ENCODE measurements at places on chromosomes 11 and 22. TPM values are rescaled to one million over a fixed set of nuclear protein-coding genes. Genes with fewer than 3 reads are reported as not detected.

The NTM gene
- total RNA-seq, result 2.3 TPM

The PHLDB1 gene
- total RNA-seq, result 18.3 TPM

The THY1 gene
- not detected for total RNA-seq

The OR52I2 gene
- not detected for total RNA-seq

The SERPIND1 gene
- total RNA-seq, result 11.3 TPM

The MAPK1 gene
- total RNA-seq, result 42.2 TPM

The TSPAN18 gene
- total RNA-seq, result not detected

The MS4A14 gene
- total RNA-seq, result not detected

- DNase-seq, result peak; percentile 49
Observed at GRCh38 chr11:68271023-68271780, 571 bp downstream of the C11orf24 start.

DNA sequence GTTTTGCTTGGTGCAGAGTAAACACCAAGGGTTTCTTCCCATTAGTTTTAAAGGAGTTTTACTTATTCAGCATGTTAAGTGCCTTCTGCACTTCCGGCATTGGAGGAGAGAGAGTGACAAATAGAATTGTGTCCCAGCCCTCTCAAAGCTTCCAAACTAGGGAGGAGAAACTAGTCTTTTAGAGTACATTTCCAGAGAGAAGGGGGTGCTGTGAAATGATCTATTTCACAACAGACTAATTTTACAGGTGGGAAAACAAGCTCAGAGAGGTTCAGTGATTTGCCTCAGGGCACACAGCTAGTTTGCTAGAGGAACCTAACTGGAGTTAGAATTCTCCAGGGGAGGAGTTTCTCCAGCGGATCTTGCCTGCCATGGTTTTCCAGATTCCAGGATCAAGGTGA, 12.6 kb downstream of the MPST start:
- DNase-seq, result no peak

DNA sequence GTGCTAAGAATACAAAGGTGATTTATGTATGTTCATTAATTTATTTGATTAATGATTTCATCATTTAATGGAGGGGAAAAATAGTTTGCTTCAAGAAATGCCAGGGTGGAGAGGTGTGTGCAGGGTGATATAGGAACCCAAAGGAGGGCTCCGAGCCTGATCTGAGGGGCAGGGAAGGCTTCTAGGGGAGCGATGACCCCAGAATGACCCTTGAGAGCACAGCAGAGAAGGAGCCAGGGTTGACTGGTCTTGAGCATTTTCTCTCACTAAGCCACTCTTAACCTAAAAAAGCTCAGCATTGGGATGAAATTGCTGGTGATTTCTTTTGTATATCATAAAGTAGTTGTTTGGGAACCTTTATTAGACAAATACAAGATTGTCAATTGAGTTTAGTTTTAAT, 35.1 kb downstream of the HIPK3 start:
- DNase-seq, result no peak

DNA sequence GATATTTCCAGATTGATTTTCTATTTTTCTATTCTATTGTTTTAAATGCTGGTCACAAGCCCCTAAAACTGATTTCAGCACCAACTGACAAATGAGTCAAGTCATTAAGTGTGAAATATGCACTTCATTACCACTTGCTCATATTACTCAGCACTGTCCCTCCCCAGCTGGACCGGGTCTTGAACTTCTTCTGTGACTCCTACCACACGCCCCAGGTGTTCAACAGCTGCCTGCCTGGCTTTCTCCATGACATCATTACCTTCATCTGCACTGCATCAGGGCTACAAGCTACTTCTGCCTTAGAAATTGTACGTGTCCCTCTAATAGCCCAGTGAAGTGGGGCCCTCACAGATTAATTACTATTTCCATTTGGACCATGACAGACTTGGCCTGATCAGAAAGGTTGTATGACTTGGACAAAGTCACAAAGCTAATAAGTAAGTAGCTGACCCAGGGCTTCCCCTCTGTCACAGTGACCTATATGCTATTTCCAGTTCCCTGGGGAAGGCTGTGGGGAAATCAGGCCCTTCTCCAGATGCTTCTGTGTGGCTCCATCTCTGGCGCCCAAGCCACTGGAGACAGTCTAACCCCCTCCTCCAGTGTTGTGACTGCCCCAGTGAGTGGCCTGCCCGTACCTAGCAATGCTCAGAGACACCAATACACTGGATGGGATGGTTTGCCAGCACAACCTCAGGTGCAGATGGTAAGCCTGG, 18.1 kb downstream of the TBC1D10A start:
- no peak for DNase-seq

DNA sequence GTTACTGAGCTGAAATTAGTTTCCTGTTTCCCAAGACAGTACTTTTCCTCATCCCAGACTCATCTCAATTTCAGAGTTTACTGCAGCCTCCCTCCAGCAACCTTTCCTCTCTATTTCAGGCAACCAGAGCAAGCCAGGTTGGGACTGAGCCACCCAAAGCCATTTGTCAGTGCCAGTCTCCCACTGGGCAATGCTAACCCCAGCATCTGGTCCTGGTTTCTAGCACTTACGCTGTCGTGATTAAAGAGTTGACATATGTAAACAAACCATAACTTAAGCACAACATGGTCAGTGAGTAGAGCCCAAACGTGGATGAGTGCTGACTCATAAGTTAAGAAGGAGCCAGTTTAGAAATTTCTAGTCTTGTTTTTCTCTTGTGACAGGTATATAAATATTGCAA, 119.6 kb upstream of the BLID start:
- DNase-seq, result no peak

DNA sequence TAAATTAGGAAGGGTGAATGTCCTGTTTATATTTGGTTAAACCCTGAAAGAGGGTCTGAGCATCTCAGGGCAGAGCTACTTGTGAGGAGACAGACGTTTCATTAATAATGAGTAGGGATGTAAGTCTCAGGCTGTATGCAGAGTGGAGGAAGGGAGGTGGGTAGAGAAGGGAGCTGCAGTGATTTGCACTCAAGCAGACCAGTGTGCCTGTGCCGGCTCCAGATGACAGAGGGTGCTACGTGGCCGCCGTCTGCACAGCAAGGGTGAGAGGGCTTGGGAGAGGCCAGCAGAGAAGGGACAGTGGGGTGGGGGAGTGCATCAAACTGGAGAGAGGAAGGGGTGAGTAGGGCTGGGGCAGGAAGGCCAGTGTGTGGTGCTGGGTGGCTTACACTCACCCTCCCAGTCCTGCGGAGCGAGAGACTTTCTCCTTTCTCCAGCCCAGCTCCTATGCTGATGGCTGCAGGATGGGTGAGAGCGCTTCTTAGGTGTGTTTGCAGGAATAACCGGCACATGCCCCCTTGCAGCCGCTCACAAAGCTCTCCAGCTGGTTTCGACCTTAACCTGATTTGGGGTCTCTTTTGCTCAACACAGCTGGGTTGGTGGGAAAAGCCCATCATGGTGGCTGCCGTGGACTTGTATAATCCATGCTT, 130.6 kb downstream of the ST3GAL4 start:
- no peak for DNase-seq

GRCh38 chr11:61153593-61154095, 7.6 kb downstream of the VPS37C start:
- no peak for DNase-seq

DNA sequence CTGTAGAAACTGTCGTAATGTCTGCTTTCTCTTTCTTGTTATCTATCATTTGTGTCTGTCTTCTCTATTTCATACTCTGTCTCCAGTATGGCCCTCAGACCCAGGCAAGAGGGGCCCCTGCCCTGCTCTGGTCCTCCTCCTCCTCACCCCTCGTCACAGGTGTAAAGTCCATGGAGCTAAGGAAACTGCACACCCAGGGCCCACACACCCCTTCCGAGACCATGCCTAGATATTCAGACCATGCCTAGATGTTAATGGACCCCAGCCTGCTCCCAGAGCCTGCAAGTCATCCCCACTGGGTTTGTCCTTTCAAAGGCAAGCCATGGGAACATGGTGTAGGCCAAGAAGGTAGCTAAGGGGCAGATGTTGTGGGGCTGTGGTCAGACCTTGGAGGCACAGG, 24.1 kb upstream of the ANO1 start:
- DNase-seq, result no peak

DNA sequence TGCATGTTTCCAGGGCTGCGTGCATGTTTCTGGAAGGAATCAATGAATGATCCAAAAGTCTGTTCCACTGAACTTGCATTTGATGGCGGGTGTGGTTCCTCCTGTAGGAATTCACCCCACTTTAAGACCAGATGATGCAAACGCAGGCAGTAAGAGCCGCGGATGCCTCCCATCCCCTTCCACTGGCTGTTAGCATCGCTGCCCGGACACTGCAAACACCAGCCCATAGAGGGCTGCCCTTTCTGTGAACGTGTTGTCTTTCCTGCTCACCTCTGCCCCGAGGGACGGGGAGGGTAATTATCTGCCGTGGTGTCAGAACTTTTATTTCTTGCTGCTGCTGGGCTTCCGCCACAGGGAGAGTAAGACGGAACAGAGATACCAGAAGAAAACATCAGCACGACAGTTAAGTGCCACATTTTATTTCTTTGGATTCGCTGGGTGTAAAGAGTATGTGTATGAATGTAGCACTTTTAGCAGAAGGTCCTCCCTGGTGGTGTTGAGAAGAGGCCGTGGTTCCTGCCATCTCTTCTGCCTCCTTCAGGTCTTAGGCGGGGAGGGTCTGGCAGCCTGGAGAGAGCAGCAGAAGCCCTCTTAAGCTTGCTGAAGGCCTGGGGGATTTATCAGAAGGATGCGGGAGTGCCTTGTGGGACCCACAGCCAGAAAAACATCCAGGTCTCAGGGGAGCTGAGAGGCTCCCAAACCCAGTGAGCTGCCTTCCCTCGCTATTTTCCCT, 53.2 kb upstream of the NECTIN1 start:
- DNase-seq, result no peak

DNA sequence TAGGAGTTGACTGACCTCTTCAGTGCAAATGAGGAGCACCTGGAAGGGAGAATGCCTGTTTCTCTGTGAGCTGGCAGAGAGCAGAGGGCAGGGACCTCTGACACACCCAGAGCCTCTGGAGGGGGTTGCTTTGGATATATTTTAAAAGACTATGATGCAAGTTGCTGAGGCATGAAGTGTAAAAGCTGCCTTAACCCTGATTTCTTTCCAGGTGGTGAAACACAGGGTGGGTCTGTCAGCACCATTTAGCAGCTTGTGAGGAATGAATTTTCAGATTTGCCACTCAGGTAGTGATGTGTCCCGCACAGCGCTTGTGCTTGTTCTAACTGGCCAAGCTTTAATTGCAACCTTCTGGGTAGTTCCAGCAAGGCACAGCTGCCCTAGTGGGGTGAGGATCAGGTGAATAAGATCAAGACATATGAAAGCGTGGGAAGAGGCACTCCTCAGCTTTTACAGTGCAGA, 90.2 kb downstream of the SWAP70 start:
- DNase-seq, result no peak

GRCh38 chr22:30335236-30335635, 8.5 kb upstream of the TBC1D10A start:
- DNase-seq, result no peak

- no peak for DNase-seq
Observed at GRCh38 chr22:26326803-26327202, 102.3 kb upstream of the ASPHD2 start.

- no peak for DNase-seq
Observed at GRCh38 chr22:19522190-19522880, 1.9 kb downstream of the CLDN5 start.

- no peak for DNase-seq
Observed at GRCh38 chr11:1749395-1750351, 722 bp downstream of the IFITM10 start.

GRCh38 chr22:38924347-38924952, 33.0 kb upstream of the APOBEC3A start:
- peak; percentile 44 for DNase-seq

GRCh38 chr11:70250876-70251658, 19.4 kb upstream of the PPFIA1 start:
- DNase-seq, result no peak

- DNase-seq, result peak; percentile 53
Observed at GRCh38 chr11:1382831-1383607, 6.7 kb upstream of the BRSK2 start.

- no peak for DNase-seq
Observed at GRCh38 chr11:32172041-32172847, 81.4 kb downstream of the RCN1 start.

GRCh38 chr11:124740277-124740882, 638 bp downstream of the NRGN start:
- no peak for DNase-seq

- DNase-seq, result no peak
Observed at GRCh38 chr11:97895572-97895971, 1125.2 kb upstream of the CNTN5 start.

GRCh38 chr11:30873924-30874610, 287.9 kb upstream of the MPPED2 start:
- DNase-seq, result no peak

DNA sequence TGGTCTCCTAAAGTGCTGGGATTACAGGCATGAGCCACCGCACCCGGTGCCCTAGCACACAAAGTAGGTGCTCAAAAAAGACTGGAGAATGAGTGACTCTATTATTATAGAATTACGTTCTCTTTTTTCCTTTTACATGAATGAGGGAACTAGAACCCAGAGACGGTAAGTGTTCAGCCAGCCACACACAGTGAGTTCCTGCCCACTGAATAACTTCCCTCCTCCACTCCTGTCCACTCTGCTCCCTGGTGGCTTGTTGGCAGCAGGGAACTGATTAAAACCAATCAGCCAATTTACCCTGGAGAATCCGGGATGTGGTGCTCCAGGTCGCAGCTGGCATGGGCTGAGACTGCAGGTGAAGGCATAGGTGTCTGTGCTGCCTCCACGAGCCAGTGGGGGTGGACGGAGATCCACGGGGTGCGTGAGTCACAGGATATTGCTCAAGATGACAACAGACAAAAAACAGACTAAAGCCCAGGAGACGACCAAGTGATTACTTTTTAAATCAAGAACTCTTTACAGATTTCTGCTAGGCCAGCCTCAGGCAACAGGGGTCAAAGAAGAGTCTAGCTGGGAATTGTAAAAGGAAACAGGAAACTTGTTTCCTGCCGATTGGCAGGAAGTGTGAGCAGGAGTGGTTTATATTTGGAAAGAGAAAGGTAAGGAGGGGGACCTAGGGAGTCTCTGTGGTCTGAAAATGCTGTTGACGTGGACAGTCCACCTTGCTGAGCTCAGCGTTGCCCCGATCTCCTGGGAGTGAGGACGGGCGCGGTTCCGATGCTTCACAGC, 95.2 kb upstream of the TP53I11 start:
- no peak for DNase-seq

DNA sequence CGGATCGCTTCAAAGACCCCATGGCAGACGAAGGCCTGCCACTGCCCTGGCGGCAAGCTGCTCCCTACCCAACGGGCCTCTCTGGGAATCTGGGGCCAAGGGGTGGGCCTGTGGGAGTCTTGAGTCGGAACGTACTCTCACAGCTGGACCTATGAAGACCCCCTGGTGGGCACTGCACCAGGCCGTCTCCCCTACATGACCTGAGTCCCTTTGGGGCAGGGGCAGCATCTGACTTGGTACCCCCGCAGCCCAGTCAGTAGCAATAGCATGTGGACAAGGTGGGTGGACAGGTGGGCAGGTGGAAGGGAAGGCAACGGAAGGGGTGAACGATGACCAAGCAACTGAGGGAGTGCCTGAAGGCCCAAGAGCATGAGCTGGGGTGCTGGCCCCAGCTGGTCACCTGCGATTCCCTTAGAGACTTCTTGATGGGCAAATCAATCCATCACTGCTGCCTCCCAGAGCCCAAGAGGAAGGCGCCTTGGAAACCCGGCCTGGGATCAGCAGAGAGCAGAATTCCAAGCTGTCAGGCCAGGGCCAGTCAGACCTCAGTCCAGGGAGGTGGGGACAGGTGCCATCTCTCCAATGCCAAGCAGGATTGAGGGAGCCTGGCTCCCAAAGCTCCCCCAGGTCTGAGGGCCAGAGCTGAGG, 35.3 kb downstream of the ARAP1 start:
- no peak for DNase-seq

Data from NCI-H460 (cell line).